ENCODE measurements at places on chromosomes 1 and 21.
A peak's percentile ranks its signal among the peaks of the same experiment; 100 is the strongest.

DNA sequence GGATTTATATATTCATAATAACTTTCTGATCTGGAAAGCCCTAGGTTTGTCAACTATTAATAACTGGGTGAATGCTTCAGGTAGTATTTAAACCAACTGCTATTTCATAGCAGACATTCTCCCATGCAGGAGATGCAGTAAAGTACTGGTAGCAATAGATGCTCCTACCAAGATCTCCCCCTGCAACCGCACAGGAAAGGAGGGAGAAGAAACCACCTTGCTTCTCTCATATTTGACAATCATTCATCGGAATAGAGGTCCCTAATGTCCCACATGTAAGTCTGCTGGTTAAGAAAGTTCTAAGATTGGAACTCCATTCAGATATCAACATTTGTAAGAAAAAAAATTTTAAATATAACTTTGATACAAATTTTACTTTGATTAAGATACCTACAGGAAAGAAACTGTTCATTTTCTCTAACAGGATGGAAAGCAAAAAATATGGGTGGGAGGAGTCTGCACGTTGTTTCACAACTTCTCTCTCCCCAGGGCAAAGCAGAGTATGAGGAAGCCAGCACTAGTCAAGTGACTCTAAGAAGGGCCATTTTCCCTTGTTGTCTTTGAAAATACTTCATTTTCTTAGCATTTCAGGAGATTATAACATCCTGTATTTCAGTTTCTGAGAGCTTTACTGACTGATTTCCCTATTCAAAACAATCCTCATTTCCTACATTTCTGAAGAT lies at the start of gene PYHIN1:
TSS of gene PYHIN1 (plus strand) at position 498 of the 683 bp plus-strand sequence. CDS start 5,359 bp downstream, outside the sequence.
- DNase-seq = no peak

DNA sequence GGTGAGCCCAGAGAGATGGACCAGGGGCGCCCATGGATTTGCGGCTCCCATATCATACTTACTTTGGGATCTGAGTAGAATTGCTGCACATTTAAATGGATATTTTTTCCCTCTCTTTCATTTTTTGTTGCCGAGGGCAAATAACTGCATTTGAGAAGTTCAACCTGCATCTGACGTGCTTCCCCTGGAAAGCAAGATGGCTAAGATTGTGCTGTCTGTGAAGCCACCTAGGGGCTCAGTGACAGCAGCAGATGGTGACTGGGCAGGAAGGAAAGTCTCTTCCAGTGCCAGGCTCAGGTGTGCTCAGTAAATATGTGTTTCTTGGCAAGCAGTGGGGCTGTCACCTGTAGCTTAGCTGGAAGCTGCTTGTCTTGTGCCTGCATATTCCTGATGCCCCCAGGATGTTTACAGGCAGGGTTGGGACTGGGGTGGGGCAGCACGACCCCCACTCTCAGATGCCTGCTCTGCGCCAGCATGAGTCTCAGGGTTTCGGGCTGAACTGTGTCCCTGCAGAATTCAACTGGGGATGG lies 59.8 kb upstream of the ETV3 start:
- no peak for DNase-seq

DNA sequence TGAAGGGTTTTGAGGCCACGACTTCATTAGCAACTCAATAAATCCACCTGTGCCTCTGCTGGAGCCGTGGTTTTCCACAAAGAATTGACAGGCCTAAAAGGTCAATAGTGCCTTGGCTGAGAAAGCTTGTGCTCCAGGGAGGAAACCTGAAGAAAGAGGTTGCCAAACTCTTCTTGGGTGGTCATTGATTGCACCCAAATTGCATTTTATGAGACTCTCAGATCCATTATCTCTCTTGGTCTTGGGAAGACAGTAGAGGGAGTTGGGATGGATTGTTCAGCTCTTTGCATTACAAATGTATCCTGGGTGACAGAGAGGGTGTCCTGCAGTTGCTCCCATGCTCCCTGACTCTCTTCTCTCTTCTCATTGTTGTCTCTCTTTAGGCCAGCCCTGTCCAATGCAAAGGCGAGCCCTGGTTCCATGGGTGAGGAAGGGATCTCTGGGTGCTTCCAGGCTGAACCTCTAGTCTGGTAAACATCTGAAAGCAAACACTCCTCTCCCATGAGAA lies 46.1 kb upstream of the HTR1D start:
- DNase-seq = no peak

DNA sequence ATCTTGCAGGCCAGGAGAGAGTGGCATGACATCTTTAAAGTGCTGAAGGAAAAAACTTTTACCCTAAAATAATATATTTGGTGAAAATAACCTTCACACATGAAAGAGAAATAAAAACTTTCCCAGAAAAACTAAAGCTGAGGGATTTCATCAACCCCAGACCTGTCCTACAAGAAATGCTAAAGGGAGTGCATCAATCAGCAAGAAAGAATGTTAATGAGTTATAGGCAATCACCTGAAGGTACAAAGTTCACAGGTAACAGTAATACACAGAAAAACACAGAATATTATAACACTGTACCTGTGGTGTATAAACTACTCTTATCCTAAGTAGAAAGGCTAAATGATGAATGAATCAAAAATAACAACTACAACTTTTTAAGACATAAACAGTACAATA lies 249.2 kb upstream of the PKN2 start:
- DNase-seq = no peak

- no peak for DNase-seq
These were observed 132.4 kb downstream of the DSCAM start for GRCh38 chr21:40714536-40714935.

DNA sequence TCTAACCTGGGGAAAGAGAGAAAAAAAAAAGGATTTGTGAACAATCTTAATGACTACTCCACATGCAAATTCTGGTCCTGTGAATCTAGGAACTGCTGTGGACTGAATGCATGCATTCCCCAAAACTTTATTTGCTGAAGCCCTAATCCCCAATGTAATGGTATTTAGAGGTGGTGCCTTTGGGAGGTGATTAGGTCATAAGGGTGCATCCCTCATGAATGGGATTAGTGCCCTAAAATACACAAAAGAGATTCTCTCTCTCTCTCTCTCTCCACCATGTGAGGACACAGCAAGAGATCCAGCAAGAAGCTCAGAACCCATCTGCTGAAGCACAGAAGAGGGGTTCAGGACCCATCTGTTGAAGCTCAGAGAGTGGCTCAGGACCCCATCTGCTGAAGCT lies 26.2 kb upstream of the KIRREL1 start:
- DNase-seq = no peak

- no peak for DNase-seq
These were observed 13.3 kb upstream of the CPT2 start for GRCh38 chr1:53183095-53183990.

GRCh38 chr1:245652116-245652515 lies 497.3 kb downstream of the KIF26B start:
- DNase-seq = no peak

DNA sequence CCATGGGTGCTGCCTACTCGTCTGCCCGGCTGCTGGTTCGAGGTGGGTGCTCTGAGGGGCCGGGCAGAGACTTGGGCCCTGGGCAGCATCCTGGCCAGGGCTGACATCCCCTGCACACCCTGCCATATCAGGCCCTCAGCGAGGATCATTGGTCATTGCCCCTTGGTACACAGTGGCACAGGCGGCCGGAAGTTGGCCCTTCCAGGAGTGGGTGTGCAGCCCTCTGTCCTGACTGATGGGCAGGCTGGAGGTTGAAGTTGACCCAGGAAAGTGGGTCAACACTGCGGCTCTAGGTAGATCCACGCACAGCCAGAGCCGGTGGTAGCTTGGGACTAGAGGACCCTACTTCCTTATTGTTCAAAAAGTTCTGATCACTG lies 72.9 kb downstream of the TRIM11 start:
- no peak for DNase-seq

DNA sequence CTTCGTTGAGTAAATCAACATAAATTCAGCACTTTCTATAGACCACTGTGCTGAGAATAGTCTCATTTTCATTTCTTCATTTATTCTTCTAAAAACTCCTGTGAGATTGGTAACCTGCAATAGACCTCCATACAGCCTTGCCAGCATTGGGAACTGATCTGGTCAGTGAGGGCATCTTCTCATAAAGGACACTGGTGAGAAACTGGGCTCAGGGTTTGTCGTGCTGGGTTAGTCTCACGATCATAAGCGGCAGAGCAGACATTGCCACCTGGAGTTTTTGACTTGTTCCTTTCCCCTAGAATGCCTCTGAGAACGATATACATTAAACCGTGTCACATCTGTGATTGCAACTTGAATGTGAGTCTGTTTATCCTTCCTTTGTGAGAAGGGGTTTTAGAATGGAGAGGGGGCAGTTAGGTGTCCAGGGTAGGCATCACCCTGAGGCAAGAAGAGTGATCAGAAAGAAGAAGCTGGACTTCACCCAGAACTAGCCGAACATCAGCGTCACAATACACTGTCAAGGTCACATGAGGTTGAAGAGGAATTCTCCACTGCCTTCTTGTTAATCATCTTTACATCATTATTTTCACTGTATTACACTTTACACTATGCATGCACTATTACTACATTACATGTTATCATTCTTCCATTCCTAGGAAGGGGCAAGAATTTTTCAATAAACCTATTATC lies 1.4 kb upstream of the TTLL7 start:
- DNase-seq = no peak

GRCh38 chr1:109667452-109668122 lies at the start of gene GSTM2:
TSS of gene GSTM2 (plus strand) at chr1:109668057. CDS start at chr1:109668116, 59 bp downstream.
- DNase-seq = peak; percentile 87

- DNase-seq = no peak
These were observed 35.7 kb upstream of the SIM2 start for GRCh38 chr21:36663033-36663855.

GRCh38 chr1:24463776-24464735 lies 38.6 kb upstream of the RCAN3 start:
- DNase-seq = no peak

DNA sequence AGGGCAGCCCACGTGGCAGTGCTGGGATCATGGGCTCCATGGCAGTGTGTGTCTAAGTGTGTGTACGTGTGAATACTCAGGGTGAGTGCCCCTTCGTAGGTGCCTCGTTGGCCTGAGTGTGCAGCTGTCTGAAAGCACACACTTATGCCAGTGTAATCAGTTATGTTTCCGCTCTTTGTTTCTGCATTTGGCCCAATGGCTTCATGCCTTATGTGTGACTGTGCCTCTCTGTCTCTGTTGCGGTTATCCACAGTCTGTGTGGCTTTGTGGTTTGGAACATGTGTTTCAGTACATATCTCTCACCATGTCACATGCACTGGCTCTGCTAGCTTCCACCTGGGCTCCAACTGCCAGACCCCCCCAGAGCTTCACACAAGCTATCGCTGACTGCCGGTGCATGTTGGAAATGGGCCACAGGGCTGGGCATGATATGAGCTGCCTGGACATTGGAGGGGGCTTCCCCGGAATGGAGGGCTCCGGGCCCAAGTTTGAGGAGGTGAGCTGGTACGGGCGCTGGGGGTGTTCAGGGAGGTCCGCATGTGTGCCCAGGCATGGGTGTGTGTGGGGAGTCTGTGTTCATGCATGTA lies 70.3 kb upstream of the TINAGL1 start:
- DNase-seq = peak; percentile 44

DNA sequence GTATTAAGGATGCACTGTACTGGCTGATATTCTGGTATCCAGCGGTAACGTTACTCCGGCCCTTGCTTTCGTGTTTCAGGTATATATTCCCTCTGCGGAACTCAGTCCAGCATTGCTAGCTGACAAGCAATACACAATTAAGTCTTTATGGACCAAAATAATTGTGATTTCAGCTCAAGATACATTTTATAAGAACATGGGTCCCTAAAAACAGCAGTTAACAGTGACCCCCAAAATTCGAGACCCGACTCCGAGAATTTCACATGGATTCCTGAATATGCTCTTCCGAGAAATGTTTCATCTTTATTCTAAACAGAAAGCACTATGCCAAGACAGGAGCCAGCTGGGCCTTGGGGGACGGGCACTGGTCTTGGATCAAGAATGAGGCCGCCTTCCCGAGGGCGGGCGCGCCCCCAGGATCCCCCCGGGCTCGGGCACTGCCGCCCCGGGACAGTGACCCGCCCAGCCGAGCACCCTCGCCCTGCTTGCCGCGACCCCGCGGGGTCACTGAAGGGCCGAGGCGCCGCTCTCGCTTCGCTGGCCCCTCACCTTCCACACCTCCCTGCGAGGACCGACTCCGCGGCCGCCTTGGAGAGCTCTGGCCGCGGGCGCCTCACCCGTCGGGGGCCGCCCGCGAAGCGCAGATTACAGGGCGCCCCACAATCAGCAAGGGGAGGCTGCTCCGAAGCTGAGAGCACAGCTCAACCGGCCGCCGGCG lies 610 bp downstream of the SCYL3 start:
- peak; percentile 50 for DNase-seq

GRCh38 chr21:14361958-14362357 lies 21.0 kb downstream of the HSPA13 start:
- no peak for DNase-seq
